ENCODE measurements at places on chromosomes 6 and 20. TPM values are rescaled to one million over a fixed set of nuclear protein-coding genes. Genes with fewer than 3 reads are reported as not detected.

SNAP25 gene
- total RNA-seq: 0.13 TPM

MDFI gene
- total RNA-seq: 40.9 TPM

BFSP1 gene
- total RNA-seq: 8.6 TPM

GRM4 gene
- total RNA-seq: 5.3 TPM

DUSP15 gene
- total RNA-seq: 6.7 TPM

TASP1 gene
- total RNA-seq: 8.8 TPM

SGK2 gene
- not detected for total RNA-seq

SLC17A2 gene
- total RNA-seq: not detected

ZC2HC1B gene
- total RNA-seq: not detected

RHAG gene
- total RNA-seq: not detected

SLA2 gene
- total RNA-seq: 0.13 TPM

TNFAIP3 gene
- 5.6 TPM for total RNA-seq

C20orf141 gene
- total RNA-seq: not detected

SULF2 gene
- 31.2 TPM for total RNA-seq

CLPSL1 gene
- total RNA-seq: not detected

EPHA7 gene
- total RNA-seq: 9.4 TPM

ANKEF1 gene
- 9.7 TPM for total RNA-seq

MUC22 gene
- total RNA-seq: not detected

MEI4 gene
- total RNA-seq: 0.55 TPM

KCNB1 gene
- 0.42 TPM for total RNA-seq

CAPN11 gene
- 0.29 TPM for total RNA-seq

LPA gene
- 0.15 TPM for total RNA-seq

MRAP2 gene
- 8.3 TPM for total RNA-seq

NFATC2 gene
- total RNA-seq: 0.61 TPM

WASF1 gene
- 28.6 TPM for total RNA-seq

HLA-DMB gene
- 1.7 TPM for total RNA-seq

TTLL9 gene
- total RNA-seq: 0.20 TPM

GJA10 gene
- total RNA-seq: not detected

SEL1L2 gene
- total RNA-seq: not detected

PAK5 gene
- 0.20 TPM for total RNA-seq

FILIP1 gene
- 10.5 TPM for total RNA-seq

GUCA1A gene
- total RNA-seq: 16.5 TPM

SYTL3 gene
- total RNA-seq: 0.20 TPM

KIF25 gene
- 0.59 TPM for total RNA-seq

OPRL1 gene
- total RNA-seq: 0.90 TPM

CLPSL2 gene
- total RNA-seq: 6.0 TPM

F13A1 gene
- total RNA-seq: 0.18 TPM

ENPP1 gene
- total RNA-seq: 22.5 TPM

PXT1 gene
- total RNA-seq: not detected

SIM1 gene
- not detected for total RNA-seq

Data from H9 (cell line).